ENCODE measurements at places on chromosomes 12 and 14.

GRCh38 chr12:96249196-96250118, 55.3 kb downstream of the ELK3 start:
- no peak for DNase-seq

DNA sequence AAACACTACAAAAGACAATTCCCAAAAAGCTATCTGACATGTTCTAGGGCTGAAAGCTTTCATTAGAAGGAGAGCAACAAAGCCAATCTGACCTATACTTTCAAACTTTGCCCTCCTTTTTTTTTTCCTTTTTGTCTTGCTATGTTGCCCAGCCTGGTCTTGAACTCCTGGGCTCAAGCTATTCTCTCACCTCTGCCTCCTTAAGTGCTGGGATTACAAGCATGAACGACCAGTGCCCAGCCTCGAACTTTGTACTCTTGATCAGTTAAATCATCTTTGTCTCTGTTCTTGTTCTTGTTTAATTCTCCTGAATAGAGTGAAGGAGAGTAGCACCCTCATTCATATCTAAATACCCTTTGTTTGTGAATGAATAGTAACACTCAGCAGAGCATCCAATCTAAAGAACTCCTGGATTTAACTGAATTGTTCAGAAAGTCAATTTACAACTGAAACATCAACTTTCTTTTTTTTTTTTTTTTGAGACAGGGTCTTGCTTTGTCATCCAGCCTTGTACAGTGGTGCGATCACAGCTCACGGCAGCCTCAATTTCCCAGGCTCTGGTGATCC, 22.1 kb downstream of the ERP29 start:
- no peak for DNase-seq

- DNase-seq, result no peak
Measured at GRCh38 chr14:73260574-73260973, 23.3 kb downstream of the PAPLN start.

GRCh38 chr14:83289896-83290295, 1756.2 kb upstream of the SEL1L start:
- no peak for DNase-seq

DNA sequence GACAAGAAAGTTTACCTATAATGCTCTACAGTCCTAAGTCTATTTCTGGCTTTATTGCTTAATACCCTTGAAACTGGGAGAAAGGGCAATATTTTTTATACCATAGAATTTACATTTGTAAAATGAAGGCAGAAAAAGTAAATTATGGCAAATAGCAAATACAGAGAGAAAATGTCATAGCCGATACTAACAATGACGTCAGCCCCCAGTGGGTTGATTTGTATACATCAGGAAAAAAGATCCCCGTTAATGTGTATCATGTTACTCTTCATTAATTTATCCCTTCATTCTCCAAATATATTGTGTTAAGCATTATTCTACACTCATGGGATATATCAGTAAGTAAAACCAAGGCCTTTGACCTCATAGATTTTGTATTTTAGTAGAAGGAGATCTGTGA, 445.1 kb upstream of the SYT1 start:
- DNase-seq, result no peak

DNA sequence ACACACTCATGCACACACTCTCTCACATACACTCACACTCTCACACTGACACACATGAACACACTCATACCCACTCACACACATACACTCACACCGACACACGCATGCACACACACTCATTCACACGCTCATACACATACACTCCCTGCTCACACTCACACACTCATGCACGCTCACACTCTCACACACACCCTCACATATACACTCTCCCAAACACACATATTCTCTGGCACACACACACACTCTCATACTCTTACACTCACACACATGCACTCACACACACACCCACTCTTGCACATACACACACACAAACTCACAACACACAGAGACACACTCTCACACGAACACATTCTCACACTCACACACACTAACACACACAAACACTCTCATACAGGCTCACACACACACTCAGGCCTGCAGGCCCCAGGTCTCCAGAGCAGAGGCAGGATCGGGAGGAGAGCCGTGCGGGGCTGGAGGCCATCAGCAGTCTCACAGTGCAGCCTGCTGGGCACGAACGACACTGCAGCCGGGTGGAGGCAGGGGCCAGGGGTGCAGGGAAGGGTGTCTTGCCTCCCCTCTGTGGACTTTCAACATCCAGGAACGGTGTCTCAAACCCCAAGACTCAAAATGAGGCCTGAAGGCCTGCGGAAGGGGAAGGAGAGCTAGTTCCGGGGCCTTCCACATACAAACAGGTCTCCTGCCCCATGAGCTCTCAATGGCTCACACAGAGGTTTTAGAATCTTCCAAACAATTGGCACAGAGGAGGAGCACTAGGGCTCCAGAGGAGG, 148.7 kb downstream of the ANO2 start:
- DNase-seq, result no peak

DNA sequence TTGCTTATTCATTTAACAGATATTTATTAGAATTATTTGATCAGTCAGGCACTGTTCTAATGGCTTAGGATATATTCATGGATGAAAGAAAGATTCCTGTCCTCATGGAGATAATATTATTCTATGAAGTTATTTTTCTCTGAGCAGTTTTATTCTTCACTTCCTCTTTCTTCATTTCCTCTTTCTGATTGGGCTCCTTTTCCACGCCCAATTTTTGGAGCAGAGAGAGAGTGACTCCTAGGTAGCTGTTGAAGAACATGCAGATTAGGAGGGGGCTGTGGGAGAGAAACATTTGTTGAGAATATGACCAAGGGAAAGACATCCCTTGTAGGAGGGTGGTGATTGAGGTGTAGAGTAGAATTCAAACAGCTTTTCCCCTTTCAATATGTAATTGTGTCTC, 6.0 kb upstream of the YARS2 start:
- no peak for DNase-seq

DNA sequence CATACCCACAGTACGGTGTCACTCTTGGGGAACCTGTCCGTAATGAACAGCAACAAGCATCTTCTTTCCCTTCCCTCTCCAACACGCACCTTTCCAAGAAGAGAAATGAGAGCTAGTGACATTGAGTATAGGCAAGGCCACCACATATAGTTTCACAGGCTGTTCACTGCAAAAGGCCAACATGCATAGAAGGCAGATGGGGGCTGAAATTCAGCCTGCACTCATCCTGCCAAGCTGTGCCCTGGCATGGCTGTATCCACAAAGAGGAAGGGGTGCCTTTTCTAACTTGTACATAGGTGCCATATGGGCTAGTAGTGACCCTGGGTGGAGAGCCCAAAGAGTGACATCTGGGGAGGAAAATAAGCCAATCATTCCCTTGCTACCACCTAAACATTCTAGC, 169.6 kb downstream of the ZFP36L1 start:
- DNase-seq, result no peak

DNA sequence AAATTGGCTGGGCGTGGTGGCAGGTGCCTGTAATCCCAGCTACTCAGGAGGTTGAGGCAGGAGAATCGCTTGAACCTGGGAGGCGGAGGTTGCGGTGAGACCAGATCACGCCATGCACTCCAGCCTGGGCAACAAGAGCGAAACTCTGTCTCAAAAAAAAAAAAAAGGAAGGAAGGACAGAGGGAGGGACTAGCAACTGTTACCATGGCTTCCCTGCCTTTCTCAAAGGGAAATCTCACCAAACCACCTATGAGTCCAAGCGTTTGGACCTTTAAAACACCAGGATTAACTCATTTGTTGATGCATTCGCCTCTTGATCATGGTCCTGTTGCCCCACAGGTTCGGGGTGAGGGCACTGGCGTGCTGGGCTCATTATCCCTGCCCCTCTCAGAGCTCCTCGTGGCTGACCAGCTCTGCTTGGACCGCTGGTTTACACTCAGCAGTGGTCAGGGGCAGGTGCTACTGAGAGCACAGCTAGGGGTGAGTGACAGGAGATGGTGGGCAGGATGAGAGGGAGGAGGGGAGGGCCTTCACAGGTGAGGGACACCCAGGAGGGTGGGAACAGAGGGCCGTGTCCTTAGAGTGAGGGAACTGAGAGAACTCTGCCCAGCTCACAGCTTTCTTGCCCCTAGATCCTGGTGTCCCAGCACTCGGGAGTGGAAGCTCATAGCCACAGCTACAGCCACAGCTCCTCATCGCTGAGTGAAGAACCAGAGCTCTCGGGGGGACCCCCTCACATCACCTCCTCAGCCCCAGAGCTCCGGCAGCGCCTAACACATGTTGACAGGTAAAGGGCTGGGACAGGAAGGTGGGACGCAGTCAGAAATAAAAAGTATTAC, 10.2 kb upstream of the MYL6B start:
- no peak for DNase-seq

- DNase-seq, result no peak
Measured at GRCh38 chr12:95836630-95837239, 22.0 kb upstream of the SNRPF start.

DNA sequence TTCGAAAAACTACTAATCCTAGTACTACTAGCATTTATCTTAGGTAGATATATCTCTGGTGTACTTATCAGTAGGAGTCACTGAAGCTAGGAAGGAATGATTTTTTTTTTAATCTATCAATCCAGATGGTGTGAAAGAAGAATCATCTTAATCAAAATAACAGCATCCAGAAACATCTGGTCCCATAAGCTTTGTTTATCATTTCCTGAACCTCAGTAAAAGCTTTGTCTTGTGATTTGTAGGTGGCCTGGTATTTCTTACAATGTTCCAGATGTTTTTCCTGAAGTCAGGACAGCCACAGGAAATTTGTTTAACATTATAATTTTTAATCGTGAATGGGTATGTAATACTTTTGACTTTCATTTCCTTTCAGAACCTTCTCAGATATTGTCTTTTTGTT, 28.0 kb upstream of the LUM start:
- no peak for DNase-seq

DNA sequence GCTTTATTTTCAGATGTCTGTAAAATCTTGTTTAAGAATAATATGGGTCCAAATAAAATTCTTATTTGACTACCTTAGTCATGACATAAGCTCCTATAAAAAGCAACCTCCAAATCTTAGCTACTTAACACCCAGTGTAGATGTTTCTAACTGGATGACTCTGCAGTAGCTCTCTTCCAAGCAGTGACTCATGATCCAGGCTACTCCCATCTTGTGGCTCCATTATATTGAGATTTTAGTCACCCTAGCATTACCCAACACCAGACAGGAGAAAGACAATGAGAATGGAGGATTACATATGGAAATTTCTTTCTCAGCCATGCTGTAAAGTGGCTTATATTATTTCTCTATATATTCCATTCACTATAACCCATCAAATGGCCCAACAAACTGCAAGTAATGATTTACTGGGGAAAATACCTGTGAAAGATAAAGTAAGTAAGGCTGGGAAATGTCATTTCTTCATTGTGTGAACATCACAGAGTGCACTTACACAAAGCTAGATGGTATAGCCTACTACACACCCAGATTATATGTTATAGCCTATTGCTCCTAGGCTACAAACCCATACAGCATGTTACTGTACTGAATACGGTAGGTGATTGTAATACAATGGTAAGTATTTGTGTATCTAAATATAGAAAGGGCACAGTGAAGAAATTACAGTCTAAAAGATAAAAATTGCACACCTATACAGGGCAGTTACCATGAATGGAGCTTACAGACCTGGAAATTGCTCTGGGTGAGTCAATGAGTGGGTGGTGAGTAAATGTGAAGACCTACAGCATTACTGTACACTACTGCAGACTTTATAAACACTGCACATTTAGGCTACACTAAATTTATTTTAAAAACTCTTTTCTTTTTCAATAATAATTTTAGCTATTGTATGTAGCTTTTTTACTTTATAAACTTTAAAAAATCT, 163.2 kb downstream of the DYRK2 start:
- no peak for DNase-seq

GRCh38 chr14:95460647-95461478, 55.6 kb downstream of the SYNE3 start:
- DNase-seq, result peak; percentile 93

- no peak for DNase-seq
Measured at GRCh38 chr12:56935157-56935556, 949 bp upstream of the SDR9C7 start.

DNA sequence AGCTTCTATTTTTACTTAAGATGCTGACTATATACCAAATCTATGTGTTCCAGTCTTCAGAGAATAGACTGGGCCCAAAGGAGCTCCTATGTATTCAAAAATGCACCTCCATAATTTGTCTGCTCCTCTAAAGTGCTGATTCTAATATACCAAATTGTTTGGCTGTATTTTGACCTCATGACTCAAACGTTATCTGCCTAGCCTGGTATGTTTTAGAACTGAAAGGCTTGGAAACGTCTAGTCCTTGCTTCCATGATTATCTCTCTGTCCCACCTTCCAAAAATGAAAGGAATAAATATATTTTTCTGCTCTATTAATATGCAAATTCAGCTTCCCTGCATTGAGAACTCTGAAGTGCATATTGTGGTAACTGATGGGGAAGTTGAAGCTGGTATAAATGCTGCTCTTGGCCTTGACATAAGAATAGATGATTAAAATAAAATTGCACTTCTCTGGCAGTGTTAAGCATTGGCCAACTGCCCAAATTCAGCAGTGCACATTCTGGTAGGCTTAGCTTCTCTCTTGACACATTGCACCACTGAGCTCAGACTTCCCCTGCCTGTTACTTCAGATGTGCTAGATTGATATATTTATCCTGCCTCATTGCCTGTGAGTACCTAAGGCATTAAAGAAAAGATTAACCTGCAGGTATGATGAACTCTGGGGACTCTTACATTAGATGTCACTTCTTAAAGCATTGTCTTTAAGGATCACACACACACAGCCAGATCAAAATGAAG, 882.3 kb downstream of the RPS29 start:
- peak; percentile 4 for DNase-seq

- DNase-seq, result no peak
Measured at GRCh38 chr12:43281563-43281962, 270.4 kb downstream of the ADAMTS20 start.

DNA sequence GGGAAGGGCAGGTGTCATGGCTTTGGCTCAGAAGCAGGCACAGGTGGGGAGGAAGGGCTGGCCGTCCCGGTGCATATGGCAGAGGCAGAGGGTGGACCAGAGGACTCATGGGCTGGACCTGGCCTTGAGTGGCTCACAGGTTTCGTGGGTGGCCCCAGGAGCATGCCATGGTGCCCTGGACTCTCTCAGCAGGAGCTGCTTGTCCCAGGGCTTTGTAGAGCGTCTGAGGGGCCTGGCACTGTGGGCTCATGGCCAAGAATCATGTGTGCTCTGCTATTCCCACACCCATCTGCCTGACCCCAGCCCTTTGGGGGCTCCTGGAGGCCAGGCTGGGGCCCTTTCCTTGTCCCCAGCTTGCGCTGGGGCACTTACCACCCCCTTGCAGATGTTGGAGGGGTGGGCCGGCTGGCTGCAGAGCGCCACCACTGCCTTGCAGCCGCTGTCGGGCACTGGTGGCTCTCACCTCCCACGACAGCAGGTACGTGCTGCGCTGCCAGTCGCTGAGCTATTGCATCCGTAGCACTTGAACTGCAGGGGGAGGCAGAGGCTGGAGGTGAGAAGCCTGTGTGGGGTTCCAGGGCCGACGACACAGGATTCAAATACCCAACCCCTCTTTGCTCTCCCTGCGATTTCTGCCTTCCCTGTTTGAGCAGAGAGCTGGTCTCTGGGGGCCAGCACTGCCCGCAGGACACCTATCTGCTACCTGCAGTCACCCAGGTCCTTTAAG, 187.4 kb upstream of the PRMT8 start:
- DNase-seq, result no peak

GRCh38 chr12:27244689-27245488, 803 bp downstream of the STK38L start:
- DNase-seq, result no peak

All from NCI-H1105 (cell line).